ENCODE measurements at places on chromosomes 11 and 22.

DNA sequence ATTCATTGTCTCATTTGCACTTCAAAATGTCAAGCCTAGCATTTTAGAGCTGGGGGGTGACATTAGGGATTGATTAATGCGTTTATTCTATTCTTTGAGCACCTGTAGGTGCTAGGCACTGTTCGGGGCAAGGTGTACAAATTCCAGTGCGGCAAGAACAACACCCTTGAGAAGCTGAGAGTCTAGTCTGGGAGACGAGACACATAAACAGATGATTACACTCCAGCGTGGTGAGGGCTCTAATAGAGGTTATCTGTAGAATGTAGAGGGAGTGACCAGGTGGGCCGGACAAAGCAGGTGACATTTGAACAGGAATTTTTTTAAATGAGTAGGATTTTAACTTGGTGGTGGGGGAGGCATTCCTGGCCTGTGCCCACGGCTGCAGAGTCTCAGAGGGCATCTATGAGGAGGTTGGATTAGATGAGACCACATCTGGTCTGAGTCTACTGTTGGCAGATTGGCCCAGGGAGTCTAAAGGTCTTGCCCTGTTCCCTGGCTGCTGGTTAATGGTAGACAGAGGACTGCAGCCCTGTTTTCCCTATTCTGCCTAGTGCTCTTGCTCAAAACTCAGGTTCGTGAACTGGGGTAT lies 970 bp downstream of the CAT start:
- no peak for DNase-seq

GRCh38 chr22:32665676-32666075 lies 135.8 kb upstream of the TIMP3 start:
- no peak for DNase-seq

DNA sequence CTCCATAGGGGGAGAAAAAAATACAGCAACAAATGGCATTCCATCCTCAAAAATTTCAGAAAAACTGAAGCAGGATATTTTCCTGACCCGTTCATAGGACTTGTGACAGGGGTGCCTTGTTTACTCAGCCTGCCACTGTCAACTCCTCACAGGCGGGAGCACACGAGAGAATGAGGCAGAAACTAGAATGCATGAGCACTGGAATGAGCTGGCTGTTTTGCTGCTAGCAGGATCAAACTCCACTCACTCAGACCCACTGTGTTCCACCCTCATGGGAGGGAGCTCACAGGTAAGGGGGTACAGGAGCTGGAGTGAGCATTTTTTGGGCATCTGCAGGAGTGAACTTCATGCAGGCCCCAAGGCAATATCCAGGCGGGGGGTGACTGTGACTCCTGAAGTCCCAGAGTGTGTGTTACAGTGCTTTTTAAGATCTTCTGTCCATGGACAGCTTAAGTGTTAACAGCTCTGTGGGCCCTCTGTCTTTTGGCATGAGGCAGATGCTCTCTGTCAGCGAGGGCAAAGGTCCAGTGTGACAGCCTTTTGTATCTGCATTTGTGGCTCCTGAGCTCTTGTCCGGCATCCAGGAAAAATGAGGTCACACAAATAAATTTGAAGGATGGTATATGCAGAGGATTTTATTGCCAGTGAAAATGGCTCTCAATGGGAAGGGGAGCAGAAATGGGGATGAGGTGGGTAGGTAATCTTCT lies 905.7 kb upstream of the TENM4 start:
- DNase-seq, result no peak

DNA sequence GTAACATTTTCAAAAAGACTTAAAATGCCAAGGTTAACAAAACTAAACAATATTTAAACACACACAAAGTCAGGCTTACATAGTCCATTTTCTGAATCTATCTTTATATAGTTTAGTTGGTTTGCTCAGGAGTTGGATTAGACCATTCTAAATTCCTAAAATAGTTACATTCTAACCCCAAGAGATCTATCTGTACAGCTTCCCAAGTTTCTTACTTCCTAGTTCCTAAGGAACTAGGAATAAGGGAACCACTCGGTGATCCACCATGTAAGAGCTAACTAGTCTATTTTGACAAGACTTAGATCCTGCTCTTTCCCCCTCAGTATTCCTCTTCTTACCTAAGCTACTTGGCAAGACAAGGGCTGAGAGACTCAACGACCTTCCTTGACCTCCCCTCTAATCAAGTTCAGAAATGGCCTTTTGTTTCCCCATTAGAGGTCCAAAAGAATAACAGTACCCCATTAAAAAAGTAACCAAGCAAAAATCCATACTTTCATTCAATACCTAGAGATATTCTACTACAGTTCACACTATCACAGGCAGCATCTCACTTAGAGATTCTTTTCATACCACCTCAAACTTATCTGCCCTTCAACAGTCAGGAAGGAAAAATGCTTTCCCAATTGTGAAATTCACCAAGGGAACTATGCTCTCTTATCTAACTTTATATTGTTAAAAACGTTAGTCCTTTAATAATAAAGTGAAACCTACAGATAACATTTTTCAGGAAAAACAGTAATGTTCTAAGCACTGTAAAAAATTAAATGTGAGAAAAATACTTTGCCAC lies 253.1 kb downstream of the TTC28 start:
- no peak for DNase-seq

DNA sequence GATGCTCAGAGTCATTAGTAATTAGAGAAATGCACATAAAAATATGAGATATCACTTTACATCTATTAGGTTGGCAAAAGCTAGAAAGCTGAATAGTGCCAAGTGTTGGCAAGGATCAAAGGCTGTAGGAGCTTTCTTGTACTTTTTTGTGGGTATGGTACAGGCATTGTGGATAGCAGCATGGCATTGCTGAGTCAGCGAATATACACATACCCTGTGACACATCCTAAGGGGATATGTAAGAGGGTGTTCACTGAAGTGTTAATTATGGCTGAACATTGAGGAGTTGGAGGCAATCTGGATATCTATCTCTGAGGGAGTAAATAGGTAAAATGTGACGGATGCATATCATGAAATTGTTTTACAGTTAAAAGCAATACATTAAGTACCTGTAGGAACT lies 27.0 kb upstream of the IL18BP start:
- DNase-seq, result no peak

DNA sequence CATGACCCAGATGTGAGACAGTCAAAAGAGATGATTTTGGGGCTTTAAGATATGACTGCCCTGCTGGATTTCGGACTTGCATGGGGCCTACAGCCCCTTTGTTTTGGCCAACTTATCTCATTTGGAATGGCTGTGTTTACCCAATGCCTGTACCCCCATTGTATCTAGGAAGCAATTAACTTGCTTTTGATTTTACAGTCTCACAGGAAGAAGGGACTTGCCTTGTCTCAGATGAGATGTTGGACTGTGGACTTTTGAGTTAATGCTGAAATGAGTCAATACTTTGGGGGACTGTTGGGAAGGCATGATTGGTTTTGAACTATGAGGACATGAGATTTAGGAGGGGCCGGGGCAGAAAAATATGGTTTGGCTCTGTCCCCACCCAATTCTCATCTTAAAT lies 88.4 kb downstream of the RSF1 start:
- DNase-seq, result no peak

DNA sequence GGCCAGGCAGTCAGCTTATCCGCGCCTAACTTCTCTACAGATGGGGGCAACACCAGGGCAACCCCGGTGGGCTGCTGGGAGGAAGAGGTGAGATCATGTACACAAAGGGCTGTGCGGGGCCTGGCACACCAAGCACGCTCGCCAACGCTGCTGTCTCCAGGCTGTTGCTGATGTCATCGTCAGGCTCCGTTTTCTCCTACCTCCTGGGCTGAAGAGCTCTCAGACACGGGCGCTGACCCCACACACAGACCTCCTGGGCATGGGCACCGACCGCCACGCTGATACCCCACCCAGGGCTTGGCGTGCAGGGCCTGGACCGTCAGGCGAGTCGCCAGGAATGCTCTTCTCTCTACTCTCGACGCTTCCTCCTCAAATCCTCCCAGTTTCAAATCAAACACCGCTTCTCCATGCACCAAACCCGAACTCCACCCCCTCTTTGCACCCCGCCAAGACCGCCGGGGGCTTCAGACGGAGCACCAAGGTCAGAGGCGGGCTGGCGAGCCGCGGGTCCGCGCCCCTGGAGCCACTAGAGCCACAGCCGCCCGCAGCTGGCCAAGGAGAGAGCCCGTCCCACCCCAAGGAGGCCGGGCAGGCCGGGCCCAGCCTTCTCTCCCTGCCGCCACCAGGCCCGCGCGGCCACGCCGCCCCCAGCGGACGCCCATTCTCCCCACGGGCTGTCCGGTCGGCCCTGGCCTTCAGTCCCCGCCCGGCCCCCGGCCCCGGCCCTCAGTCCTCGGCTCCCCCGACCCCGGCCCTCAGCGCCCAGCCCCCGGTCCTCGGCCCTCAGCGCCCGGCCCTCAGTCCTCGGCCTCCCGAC lies 772 bp downstream of the SBF1 start:
- no peak for DNase-seq

DNA sequence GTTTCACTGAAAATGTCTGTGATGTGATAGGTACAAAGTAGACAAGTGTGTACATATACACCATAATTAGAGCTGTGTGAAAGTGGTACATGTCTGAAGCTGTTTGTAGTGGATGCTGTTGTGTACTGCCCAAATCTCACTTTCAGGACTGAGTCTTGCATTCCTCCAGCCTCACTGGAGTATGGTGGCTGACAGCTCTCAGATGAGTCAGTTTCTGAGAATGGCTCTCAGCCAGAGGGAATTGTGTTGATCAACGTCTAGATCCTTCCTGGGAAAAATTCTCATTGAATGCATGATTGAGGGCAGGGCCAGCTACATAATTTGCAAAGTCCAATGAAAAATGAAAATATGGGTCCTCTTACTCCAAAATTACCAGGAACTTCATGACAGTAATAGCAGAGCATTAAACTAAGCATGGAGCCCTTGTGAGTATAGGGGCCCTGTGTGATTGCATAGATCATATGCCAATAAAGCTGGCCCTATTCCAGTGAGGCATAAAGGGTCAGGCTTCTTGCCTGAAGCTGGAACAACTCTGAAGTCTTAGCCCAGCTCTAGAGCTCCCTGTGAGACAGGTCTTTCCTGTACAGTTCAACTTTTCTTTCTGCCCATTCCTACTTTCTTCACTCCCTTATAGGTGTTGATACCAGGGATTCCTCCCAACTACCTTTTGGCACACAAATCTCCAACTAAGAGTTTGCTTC lies 10.8 kb upstream of the CYP2R1 start:
- no peak for DNase-seq

GRCh38 chr11:105960252-105961245 lies 61.5 kb downstream of the MSANTD4 start:
- no peak for DNase-seq

All from stimulated activated CD8-positive, alpha-beta memory T cell treated with anti-CD3 and anti-CD28 coated beads, Interleukin-12 subunit alpha, Interleukin-12 subunit beta, amount 100 ng/mL, for 1 hour (primary cell).